ENCODE measurements at places on chromosomes 11 and 22.

DNA sequence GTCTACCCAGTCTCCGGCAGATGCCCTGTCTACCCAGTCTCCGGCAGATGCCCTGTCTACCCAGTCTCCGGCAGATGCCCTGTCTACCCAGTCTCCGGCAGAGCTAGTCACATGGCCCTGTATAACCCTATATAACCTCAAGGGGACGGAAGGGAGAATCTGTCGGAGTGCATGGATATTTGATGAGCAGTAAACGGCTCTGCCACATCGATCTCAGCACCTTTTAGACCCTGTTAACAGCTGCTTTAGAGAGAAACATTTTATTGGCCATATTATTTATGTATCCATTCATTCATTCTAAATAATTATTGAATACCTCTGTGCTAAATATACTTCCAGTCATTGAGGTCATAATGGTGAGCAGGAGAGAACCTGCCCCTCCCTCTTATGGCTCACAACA lies 228.9 kb downstream of the NTM start:
- DNase-seq, result no peak

DNA sequence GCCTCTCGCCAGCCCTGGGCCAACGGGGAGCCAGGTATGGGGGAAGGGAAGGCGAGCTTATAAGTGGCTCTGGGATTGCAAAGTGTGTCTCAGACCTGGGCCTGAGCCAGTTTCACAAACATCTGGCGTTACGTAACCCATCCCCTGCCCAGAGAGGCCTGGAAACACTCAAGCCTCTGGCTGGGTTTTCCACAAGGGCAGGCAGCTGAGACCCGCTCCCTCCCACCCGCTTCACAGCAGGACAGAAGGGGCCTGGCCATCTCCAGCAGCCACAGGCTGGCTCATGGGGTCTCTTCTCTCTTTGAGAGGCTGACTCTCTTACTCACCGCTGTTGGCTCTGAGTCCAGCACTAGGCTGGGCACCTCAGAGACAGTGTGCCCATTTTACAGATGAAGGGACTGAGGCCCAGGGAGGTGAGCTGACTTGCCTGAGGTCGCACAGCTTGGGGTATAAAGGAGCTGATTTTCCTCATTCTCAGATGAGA lies 44.5 kb downstream of the TRIOBP start:
- DNase-seq, result peak; percentile 99

GRCh38 chr11:69986830-69987229 lies 91.3 kb upstream of the ANO1 start:
- no peak for DNase-seq

DNA sequence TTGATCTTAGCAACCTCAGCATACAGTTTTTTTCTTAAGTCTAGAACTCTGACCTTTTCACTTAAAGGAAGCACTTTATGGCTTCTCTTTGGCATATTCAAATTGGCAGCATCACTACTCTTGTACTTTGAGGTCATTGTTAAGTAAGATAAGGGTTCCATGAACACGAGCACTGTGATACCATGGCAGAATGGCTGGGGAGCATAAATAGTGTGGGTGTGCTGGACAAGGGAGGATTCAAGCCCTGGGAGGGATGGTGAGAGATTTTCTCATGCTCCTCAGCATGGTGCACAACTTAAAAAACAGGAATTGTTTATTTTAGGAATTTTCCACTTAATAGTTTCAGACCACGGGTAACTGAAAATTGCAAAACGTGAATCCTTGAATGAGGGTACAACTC lies 111.4 kb downstream of the ATXN10 start:
- DNase-seq, result no peak

- DNase-seq, result no peak
Measured at GRCh38 chr11:125320347-125321076, 156.0 kb downstream of the PKNOX2 start.

DNA sequence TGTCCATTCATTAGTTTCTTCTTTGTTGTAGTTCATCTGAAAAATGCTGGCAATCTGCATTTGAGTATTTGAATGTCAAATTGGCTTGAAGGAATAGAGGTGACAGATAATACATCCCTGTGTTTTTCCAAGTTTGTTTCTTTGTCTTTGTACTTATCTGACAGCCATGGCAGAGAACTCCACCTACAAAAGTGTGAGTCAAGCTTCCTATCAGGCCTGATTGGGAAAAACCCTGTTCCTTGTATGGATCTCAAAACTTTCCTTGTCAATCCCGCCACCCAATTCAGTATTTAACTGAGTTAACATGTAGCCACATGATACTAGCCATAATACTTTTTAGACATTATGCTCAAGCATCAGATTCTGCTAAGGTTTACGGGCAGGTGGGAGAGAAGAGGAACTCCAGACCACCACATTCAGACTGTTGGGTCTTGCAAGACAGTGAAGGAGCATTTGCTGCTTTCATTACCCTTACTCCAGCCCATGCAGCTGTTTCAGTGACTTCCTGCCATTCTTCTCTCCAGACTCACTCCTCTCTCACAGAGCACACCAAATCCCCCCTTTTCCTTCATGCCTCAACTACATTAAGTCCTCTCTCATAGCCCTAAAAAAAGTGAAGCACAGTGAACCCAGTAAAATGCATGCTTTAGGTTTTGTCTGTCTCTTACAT lies 65.9 kb downstream of the BLID start:
- no peak for DNase-seq

DNA sequence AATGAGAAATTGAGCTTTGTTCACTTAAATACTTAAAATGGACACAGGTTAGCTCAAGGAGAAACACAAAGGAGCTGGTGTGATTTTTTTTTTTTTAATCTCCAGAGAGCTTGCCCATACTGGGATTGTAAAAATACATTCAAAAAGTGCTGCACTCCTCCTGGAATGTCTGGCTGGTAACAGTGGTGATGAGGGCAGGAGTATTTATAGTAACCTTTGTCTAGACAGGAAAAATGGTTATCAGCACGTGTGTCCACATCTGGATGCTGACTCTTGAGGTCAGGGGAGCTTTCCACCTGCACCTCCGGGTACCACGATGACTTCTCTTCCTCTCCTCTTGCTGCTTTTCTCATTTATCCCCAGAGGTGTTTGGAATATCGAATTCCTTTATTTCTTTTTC lies 30.1 kb downstream of the EXT2 start:
- no peak for DNase-seq

- peak; percentile 30 for DNase-seq
Measured at GRCh38 chr11:77127235-77127911, 673 bp upstream of the MYO7A start.

DNA sequence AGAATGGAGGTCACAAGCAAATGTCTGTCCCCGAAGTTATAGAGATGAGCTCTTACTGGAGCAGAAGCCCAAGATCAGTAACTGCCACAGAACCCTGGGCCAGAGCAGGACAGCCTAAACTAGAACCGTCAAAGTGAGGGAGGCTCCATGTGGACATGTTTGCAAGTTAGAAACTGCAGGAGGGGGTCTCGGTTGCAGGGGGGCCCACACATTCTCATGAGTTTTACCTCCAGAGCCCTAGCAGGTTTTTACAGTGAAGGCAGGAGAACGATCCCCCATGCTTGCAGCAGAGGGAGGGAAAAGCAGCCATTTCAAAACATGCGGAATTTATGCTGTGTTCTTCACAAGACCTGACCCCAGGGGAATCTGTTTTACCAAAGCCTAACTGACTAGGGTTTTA lies 133.5 kb upstream of the B3GAT1 start:
- no peak for DNase-seq

- DNase-seq, result no peak
Measured at GRCh38 chr11:123718063-123718462, 23.4 kb downstream of the ZNF202 start.

- peak; percentile 44 for DNase-seq
Measured at GRCh38 chr22:30969532-30970355, 679 bp downstream of the TUG1 start.

- DNase-seq, result no peak
Measured at GRCh38 chr22:36017651-36018091, 11.0 kb downstream of the RBFOX2 start.

- no peak for DNase-seq
Measured at GRCh38 chr22:50544746-50545253, 899 bp upstream of the KLHDC7B start.

DNA sequence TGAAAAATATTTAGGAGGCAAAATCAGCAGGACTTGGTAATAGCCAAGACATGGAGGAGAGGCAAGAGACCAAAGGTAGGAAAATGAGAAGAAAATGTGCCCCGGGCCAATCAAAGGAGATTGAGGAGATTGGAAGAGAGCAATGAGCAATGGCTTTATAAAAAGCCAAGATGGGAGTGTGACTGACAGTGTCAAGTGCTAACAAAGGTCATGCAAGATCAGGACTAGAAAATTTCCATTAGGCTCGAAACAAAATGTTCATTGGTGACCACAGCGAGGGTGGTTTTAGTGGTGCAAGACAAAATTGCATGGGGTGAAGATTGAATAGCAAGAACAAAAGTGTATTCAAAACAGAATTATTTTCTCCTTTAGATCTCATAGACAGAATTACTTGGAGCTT lies 45.2 kb upstream of the TBCEL start:
- DNase-seq, result no peak

DNA sequence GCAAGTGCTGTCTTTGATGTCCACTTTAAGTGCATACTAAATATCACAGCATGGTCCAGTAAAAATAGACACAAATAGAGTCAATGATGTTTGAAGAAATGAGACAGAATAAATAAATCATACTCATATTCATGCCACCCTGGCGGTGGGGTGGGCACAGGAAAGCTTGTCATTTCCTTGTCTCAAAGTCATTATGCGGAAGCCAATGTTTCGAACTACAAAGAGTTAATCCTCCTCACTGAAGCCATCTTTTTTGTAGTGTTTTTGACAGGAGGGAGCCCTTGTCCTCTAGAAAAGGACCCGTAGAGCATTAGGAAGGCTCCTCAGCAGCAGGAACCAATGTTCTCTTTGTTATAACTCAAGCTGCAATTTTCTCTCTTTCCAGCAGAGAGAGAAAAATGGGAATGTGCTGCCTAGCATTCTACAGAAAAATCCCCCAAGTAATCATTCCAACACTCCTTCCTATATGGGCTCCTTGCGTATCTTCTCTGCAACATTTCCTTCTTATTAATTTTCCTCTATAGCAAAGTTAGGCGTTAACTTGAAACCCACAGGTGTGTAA lies 30.6 kb downstream of the SC5D start:
- DNase-seq, result no peak

DNA sequence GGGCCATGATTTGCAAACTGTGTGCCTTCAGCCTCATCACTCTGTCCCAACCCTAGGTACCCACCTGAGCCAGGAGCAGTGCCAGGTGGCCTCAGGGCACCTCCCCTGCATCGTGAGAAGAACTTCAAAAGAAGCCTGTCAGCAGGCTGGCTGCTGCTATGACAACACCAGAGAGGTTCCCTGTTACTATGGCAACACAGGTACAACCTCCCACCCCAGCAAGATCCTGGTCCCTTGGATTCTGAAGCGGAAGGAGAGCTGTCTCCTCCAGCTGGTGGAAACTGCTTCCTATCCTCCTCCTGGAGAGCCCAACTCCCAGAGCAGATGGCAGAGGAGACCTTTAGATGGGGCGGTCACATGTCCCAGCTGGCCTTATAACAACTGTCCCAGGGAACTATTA lies 2.9 kb downstream of the ZP1 start:
- DNase-seq, result no peak

- DNase-seq, result no peak
Measured at GRCh38 chr11:75352588-75353206, 1.2 kb upstream of the ARRB1 start.

GRCh38 chr22:49509016-49509415 lies 318.7 kb downstream of the BRD1 start:
- DNase-seq, result no peak

DNA sequence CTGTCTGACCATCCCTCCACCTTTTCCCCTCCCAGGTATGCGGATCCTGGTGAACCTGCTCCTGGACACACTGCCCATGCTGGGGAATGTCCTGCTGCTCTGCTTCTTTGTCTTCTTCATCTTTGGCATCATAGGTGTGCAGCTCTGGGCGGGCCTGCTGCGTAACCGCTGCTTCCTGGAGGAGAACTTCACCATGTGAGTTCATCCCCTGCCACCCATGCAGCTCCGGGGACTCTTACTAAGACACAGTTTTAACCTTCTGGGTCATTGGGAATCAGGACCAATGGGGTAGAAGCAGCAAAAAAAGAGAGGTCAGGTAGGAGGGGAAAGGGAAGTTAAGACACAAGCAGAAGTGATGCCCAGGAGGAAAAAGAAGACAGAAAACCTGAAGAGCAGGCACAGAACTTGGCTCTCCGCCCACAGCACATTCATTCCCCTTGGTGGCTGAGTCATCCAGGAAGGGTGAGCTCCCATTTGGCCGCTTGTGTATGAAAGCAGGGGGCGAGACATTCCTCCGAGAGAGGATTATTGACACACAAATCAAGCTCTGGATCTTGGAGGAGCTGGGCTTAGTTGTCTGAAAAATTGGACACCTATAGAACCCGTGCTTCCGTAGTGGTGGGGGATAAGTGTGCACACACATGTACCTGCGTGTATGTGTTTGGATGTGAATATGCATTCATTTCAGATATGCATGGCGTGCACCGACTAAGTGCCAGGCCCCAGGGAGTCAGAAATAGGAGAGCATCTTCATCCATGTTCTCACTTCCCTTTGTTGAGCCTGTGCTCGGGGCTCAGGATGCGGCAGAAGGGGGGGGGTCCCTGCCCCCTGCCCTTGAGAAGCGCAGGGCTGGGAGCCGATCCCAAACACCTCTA lies 64.2 kb downstream of the CACNA1I start:
- DNase-seq, result peak; percentile 90

DNA sequence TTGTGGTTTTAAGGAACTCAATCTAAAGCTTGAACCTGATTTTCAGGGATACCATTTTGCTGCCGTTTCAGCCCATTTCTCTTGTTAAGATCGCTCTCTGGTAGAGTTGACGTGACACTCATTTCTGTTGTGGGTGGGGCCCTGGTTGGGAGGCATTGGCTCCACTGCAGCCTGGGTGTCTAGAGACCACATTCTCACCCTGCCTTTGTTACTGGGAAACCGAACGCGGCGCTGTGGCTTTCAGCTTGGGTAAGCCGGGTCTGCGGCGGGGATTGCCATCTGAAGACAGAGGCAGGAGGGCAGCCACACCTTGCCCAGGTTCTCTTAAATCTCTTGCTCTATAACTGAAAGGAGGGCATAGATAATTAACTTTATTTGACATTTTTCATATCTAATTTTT lies 3.2 kb downstream of the EHF start:
- no peak for DNase-seq

DNA sequence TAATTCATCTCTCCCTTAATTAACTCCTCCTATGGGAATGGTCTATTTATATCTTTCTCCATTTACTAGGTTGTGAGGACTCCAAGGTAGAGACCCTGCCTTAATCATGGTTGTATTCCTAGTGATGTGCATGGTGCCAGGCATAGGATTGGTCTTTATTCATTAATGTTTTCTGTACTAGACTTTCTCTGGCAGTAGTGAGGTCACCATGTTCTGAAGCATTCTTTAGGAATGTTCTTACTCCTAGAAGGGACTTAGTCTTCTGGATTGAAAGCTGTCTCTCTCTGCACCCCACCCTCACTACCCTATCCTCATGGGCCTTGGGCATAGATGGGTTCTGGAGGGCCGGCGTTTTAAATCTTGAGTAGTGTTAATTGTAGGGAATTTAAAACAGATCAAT lies 10.6 kb upstream of the INSC start:
- DNase-seq, result peak; percentile 66

DNA sequence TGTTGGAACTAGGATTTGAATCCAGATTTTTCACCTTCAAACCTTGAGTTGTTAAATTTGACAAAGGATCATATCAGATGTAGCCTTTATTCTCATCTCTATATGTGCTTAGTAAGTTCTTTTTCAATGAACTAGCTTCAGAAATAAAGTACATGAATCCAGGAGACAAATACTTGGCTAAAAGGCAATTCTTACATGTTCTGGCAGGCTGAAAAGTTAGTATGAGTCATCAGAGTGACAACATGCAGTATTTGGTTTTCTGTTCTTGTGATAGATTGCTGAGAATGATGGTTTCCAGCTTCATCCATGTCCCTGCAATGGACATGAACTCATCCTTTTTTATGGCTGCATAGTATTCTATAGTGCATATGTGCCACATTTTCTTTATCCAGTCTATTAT lies 40.4 kb downstream of the BBOX1 start:
- DNase-seq, result peak; percentile 77

All from fibroblast of mammary gland (primary cell).